ENCODE measurements at places on chromosomes 6 and 20.

DNA sequence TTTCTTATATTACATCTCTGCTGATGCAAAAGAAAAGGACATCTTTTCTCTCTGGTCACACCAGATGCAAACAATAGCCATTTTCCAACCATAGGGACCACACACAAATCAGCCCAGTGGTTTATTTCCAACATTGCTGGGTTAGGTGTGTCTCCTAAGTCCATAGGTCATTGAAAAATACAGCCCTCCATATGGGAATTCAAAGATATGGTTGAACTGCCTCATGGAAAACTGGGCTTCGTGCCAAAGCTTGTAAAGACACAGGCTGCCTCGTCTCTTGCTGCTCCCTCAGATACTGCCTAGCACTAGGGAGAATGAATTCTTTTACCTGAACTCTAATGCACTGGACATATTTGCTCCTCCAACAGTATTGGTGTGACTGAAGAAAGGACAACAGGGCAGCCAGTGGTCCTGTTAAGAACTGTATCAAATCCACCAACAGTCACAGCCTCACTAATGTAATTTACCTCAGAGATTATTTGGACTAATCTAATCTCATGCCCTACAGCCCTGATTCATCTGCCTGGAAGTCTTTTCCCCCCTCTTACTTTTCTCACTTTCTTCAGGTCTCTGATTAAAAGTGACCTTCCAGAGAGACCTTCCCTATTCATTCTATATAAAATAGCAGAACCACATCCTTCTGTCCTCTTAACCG lies 48.3 kb upstream of the TBC1D32 start:
- DNase-seq, result no peak

DNA sequence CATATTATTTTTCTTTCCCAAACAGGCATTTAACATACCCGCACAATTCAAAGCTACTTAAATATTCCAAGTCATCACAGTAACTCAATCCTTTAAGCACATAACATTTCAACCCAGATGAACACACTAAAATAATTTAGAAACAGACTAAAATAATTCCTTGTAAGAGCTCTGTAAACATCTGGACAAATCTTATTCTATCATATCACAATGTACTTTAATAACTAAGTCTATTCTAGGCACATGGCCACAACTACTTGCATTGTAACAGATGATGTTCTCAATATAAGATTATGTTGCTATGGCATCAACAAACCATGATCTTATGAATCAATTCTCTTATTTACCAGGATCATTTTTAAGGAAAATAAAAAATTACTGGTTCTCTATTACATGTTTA lies 123.2 kb upstream of the THEMIS start:
- no peak for DNase-seq

DNA sequence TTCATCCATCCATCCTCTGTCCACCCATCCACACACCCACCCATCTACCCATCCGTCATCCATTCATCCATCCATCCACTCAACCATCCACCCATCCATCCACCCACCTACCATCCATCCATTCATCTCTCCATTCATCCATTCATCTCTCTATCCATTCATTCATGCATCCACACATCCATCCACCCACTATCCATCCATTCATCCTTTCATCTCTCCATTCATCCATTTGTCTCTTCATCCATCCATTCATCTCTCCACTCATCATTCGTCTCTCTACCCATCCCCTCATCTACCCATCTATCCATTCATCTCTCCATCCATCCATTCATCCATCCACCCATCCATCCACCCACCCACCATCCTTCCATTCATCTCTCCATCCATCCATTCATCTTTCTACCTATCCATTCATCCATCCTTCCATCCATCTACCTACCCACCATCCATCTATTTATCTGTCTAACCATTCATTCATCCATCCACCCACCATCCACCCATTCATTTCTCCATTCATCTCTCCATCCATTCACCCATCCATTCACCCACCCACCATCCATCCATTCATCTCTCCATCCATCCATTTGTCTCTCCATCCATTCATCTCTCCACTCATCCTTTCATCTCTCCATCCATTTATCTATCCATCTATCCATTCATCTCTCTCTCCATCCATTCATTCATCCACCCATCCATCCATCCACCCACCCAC lies 275.4 kb downstream of the TAF4 start:
- no peak for DNase-seq

DNA sequence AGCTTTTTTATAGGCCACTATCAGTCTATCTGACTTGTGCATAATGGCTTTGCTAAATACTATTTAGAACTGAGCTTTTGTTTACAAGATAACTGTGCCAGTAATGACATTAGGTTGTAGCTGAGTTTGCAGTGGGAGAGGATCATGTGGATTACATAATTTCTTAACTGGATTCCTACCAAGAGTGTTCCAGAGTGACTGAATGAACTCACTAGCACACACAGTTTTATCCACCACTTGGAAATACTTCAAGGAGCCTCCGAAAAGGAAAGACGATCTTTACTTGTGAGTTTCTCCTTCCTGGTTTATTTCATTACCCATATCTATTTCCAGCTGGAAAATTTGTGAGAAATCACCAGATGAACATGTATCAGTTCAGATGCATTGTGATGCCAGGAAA lies 10.9 kb upstream of the SYNE1 start:
- no peak for DNase-seq

- DNase-seq, result no peak
Measured at GRCh38 chr20:18032977-18033892, 24.5 kb downstream of the OVOL2 start.

DNA sequence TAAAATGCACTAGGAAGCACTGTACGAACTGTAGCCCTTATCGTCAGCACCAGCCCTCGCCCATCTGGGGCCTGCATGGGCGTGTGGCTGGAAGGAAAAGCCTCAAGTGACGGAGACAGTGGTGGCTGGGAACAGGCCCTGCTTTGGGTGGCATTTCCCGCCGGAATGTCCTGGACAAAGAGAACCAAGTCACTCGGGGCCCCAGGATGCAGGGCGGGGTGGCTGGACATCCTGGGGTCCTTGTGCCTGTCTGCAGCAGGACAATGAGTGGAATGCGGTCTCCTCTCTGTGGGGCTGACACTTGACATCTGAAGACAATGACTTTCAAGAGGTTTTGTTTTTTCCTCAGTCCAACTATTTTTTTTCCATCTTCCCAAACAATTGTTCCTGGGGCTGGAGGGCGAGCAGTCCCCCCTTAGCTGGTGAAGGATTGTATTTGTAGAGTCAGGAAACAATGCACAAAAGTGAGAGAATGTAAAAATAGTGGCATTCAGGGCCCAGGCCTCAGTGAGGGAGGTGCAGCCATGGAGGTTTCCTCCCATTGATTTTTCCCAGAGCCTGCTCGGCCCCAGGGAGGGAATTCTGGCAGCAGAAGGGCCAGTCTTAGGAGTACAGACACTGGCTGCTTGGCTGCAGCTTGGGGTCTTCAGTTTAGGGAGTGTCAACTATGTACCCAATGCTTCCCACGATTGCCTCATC lies 64.4 kb downstream of the PREX1 start:
- DNase-seq, result no peak

DNA sequence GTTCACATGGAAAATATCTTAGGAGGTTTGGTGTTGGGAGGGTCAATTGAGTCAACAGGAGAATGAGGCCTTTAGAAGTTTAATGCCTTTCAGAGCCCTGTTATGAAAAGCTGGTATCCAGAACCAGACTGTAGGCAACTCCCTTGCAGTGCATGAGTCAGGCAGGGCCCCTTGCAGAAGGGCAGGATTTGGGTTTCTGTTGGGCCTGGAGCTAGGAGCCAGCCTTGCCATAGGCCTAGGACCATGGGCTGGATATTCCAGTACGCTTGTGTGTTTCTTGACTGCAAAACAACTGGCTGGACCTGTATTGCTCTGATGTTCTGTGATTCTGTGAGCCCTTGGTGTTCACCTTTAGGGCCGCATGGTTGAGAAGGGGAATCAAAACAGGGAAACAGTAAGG lies 350.9 kb upstream of the PRND start:
- no peak for DNase-seq

DNA sequence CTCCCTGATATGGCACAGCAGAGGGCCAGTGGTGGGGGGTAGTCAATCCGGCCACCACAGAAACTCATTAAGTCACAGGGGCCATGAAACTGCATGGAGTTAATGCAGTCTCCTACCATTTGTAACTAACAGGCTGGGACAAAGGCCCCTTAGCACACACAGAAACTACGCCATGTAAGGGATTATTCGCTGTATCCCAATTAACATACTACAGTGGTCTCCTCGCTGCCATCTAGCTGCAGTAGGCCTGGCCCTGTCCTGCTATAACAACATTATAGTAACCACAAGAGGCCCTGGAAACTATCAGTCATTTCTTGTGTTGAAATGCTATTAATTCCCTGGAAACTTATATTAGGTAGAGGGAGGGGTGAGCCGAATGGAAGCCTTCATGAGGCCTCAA lies 72.3 kb upstream of the CCN2 start:
- no peak for DNase-seq

GRCh38 chr6:70099732-70100131 lies 203.2 kb downstream of the COL9A1 start:
- no peak for DNase-seq

- DNase-seq, result no peak
Measured at GRCh38 chr6:67496191-67496590, 1138.9 kb upstream of the ADGRB3 start.

DNA sequence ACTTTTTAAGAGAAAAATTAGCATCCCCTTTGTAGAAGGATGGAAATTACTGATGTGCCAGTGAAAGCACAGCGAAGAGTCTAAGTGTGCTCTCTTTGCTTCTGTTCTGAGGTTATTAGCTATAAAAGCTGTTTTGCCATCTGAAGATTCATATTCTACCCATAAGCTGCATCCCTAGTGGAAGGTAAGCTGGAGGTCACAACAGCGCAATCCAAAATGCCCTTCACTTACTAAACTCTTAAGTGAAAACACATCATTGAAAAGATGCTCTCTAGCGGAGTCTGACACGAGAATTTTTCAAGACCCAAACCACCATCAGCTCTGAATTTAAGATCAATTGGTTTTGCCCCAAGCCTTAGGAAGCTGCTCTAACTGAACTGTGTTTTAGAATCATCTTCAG lies 113.5 kb downstream of the ZMYND8 start:
- no peak for DNase-seq

DNA sequence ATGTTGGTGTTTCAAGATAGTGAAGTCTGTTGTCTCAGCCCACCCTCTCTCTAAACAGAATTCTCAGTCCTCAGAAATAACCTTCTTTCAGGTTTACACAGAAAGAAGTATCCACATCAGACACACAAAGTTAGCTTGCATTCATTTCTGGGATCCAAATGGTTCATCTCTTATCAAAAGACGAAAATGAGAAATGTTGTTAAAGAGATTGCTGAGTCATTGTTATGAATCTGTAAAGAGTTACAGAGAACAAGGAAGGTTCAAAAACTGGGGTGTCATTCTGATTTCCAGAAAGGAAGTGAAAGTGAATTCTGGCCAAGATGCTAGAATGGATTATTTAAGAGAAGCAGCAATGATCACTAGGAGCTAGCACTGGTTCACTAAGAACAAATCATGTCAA lies 90.5 kb upstream of the ATXN1 start:
- no peak for DNase-seq
